HL-60 (cell line): ENCODE measurements at places on chromosomes 1 and 21.

DNA sequence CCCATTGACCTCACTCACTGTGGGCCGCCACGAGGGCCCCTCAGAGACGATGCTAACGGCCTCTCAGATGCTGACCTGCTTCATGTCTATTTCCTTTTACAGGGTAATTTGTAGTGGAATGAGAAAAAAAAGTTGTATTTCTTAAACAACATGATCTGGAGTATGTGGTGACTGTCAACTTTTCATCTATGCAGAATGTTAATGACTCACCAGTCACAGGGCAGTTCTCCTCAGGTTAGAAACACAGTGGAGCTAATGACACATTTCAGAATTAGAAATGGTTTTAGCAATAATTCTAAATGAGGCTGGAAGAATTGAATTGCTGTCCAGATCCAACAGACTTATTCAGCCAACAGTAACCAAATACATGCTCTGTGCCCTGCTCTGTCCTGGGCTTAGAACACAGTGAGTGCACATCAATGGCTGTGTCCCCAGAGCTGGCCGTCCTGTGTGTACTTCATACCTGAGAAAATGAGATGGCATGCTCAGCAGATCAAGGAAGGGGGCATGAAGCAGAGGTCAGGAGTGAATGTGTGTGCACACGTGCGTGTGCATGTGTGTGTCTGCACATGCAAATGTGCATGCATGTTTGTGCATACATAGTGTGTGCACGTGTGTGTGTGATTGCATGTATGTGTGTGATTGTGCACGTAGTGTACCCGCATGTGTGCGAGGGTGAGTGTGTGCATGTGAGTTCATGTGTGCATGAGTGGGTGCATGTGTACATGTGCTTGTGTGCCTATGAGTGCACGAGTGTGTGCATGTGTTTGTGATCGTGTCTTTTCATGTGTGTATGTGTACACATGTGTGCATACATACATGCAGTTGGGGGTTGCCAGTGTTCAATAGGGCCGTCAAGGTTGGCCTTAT lies 145.3 kb downstream of the PCBP3 start:
- no peak for DNase-seq

DNA sequence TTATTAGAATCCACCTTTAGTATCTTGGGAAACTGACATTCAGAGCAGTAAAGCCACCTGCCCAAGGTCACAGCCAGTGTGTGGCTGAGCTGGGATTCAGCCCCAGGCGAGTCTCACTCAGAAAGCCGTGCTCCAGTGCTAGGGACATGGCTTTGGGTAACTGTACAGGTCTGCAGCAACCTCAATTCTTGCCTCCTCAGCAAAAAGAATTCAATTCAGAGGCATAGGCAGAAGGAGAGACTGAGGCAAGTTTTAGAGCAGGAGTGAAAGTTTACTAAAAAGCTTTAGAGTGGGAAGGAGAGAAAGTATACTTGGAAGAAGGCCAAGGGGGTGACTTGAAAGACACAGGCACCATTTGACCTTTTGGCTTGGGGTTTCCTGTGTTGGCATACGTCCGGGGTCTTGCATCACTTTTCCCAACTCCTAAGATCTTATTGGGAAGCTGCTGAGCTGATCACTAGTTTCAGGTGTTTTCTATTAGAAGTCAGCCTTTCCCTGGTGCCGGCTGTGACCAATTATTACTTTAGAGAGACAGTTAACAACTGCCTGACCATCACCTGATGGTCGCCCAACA lies 529.3 kb downstream of the MATN1 start:
- DNase-seq, result no peak

DNA sequence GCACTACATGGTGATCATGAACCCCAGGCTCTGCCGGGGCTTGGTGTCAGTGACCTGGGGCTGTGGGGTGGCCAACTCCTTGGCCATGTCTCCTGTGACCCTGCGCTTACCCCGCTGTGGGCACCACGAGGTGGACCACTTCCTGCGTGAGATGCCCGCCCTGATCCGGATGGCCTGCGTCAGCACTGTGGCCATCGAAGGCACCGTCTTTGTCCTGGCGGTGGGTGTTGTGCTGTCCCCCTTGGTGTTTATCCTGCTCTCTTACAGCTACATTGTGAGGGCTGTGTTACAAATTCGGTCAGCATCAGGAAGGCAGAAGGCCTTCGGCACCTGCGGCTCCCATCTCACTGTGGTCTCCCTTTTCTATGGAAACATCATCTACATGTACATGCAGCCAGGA lies 589 bp downstream of the OR2W3 start:
- DNase-seq, result no peak

DNA sequence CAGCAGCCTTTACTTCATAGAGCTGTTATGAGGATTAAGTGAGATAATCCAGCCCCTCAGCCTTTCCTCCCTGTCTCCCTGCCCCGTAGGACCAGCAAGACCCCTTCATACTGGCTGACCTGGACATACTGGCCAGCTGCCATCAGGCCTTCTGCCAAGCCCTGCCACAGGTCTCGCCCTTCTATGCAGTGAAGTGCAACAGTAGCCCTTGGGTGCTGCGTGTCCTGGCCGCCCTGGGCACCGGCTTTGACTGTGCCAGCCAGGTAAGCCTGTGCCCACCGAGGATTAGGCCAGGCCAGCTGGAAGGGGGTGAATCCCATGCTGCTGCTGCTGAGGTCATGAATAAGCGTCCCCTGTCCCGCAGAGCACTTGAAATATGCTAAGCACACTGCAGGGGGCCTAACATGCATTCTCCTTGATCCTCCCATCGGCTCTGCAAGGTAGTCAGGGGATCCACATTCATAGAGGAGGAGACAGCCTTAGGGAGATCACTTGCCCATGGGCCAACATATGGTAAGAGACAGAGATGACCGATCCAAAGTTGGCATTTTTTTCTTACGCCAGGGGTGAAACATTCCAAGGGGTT lies 73.3 kb upstream of the TINAGL1 start:
- no peak for DNase-seq

GRCh38 chr1:235054466-235054865 lies 74.2 kb downstream of the TOMM20 start:
- DNase-seq, result no peak

GRCh38 chr1:63010913-63011660 lies 227.2 kb downstream of the ATG4C start:
- DNase-seq, result no peak

GRCh38 chr1:45979074-45979777 lies 153.2 kb downstream of the PIK3R3 start:
- no peak for DNase-seq

GRCh38 chr21:41966041-41966833 lies 12.4 kb upstream of the C2CD2 start:
- DNase-seq, result no peak

DNA sequence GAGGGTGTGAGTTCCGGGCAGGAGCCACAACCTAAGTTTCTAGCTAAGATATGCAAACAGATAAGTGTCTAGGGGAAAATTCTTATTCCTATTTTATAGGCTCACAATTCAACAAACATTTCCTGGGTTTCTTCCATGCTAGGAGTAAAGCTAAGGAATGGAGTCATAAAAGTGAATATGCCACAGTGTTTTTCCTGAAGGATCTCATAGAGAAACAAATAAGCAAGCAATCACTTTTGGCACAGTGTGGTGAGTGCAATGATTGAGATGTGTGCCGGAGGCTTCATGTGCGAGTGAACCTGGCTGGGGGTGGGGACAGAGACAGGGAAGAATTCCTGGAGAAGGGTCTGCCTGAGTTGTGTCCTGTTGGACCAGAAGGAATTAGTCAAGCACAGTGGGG lies 147.4 kb downstream of the TENT5C start:
- no peak for DNase-seq

- DNase-seq, result no peak
These were observed 64.1 kb downstream of the ACTL8 start for GRCh38 chr1:17819129-17819802.

GRCh38 chr21:42156690-42157605 lies 62.0 kb upstream of the ABCG1 start:
- no peak for DNase-seq

DNA sequence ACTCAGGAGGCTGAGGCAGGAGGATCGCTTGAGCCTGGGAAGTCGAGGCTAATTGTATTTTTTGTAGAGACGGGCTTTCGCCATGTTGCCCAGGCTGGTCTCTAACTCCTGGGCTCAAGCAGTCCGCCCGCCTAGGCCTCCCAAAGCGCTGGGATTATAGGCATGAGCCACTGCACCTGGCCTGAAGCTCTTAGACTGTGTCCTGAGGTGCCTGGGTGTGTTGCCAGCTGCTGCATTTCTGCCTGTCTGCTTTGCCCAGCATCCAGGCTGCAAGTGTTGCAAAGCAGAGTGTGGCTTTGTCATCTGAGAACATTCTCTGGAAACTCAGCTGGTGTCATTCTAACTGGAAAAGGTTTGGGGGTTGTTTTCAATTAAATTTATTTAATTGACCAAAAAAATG lies 105.0 kb downstream of the HUNK start:
- no peak for DNase-seq

GRCh38 chr21:20151741-20152140 lies 846.5 kb upstream of the NCAM2 start:
- no peak for DNase-seq

DNA sequence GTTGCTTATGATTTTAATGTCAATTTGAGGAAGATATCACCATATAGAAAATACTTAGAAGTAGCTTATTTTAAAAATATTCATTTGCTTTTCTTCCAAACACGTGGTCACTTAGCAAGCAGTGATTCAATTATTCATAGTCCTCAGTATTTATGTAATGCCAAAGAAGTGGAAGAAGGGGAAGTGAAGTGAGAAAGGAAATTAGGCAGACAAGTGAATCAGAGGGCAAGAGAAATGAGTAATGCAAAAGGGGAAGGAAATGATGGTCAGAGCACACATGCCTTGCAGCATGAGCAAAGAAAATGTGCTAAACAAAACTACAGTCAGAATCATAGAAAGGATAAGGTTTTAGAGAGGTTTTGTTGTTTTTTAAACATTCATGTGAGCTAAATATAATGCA lies 31.8 kb downstream of the SDCCAG8 start:
- peak; percentile 85 for DNase-seq

DNA sequence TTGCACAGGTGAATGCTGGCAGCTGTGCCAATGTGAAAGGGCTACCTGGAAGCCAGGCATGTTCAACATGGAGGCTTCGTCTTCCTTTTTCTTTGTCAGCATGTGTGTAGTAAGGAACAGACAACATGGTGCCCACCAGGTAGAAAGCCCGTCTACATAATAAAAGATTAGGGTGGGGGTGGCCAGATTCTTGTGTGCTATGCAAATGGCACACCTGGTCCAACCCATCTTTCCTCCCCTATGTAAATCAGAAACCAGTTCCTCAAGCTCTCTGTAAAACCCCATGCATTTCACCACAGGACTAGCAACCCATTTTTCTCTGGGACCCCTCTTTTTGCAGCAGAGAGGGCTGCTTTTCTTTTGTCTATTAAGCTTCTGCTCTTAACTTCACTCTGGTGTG lies 72.3 kb upstream of the ZP4 start:
- DNase-seq, result no peak

DNA sequence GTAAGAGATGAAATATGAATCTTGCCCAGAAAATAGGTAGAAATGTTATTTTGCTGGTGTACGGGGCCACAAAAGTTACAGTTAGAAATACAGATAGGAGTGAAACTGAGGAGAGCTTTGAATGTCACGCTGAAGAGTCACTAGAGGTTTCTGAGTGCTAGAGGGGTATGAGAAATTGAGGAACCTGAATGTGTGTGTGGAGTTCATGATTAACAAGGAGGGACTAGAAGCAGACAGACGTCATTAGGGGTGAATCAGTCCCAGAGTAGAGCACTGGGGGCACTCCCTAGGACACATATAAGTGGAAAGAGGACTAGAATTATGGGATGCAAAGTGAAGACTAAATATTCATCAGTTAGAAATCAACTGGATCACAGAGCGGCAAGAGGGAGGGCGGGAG lies 188.9 kb upstream of the MAP1LC3C start:
- DNase-seq, result peak; percentile 39
